CD4-positive, alpha-beta T cell treated with Interleukin-10 for 1 hour (primary cell): ENCODE measurements at places on chromosomes 13 and 19.
A peak's percentile ranks its signal among the peaks of the same experiment; 100 is the strongest.

- no peak for DNase-seq
Measured at GRCh38 chr13:52104624-52105023, 24.2 kb downstream of the NEK5 start.

- DNase-seq, result no peak
Measured at GRCh38 chr13:66014771-66015170, 1215.4 kb downstream of the PCDH9 start.

DNA sequence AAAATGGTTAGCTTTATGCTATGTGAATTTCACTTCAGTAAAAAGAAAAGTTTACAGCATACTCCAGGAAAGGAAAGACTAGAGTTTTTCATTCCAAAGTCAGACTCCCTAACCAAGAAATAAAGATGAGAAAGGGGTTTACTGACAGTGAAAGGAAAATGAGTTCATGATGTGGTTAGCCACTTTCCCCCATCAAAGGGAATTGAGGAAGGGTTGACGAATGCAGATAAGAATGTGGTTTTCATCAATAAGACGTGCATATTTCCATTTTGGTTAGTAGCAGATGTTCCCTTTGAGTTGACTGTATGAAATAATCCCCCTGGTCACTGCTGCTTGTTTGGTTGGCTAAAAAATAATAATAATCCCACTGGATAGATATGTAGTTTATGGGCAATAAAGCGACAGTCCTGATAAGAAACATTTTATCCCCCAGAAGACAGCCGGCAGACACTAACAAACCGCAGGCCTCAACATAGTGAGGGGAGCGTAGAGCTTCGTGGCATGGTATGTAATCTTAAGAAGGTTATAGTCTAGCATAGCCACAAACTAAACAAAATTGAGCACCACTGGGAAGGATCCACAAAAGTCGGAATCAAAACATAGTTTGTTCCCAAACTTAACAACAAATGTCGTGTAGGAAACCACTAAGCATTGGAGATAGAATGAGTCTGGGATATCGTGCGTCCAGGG lies 114.8 kb downstream of the COL4A2 start:
- DNase-seq, result peak; percentile 10

DNA sequence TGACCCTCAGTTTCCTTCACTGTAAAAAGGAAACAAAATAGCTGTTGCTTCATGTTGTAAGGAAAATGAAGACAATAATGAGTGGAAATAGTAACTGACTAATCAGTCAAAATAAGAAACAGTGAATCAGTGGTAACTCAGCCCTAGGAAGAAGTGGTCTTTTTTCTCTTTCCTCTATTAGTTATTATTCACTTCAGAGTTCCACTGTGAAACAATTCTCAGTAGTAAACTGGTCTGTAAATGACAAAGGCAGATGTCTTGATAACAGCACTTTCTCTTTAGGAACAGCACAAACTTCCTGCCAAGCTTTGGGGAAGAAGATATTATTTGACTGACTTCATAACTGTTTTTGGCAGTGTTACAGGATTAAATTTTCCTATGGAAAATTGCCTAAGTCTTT lies 600.5 kb upstream of the KLHL1 start:
- no peak for DNase-seq
